ENCODE measurements at places on chromosomes 11 and 22.

DNA sequence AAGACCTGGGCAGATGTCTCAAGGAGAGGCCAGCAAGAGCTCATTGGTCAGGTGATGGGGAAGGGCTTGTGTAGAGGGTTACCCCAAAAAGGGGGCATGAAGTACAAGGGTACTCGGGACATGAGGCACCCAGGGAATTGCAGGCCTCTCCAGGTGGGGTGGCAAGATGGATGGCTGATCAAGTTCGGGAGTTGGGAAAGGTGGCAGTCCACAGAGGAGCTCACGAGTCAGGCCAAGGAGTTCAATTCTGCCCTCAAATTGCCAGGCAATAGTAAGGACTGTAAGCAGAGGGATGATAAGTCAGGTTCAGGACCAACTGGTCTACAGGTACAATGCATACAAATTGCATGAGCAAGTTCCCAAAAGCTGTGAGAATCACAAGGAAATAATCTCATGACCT is 42.3 kb upstream of the SLC25A1 start:
- no peak for DNase-seq

DNA sequence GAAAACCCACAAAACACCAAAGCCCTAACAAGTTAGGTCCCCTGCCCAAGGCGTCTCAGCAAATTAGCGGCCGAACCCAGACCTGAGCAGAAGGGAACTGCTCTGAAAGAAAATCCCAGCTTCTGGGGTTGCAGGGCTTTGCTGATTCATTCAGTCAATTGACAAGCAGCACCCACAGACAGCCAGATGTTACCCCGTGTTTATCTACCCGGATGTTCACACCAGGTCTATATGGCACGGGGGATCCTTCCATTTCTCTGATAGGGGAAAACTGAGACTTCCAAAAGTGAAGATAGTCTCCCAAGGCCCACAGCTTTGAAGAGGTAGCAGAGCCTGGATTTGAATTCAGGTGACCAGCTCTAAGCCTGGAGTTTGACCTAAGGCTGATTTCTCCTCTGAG is 14.0 kb upstream of the OAF start:
- no peak for DNase-seq

DNA sequence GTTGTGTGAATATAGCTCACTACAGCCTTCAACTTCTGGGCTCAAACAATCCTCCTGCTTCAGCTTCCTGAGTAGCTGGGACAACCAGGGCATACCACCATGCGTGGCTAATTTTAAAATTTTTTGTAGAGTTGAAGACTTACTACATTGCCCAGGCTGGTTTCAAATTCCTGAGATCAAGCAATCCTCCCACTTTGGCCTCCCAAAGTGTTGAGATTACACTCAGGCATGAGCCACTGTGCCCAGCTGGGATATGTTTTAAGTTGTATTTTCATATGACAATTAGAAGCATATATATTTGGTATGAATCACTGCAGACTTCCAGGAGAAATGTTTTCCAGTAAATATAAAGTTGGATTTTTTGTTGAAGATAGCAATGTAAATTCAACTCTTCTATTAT is 15.4 kb downstream of the DDX10 start:
- DNase-seq, result no peak

DNA sequence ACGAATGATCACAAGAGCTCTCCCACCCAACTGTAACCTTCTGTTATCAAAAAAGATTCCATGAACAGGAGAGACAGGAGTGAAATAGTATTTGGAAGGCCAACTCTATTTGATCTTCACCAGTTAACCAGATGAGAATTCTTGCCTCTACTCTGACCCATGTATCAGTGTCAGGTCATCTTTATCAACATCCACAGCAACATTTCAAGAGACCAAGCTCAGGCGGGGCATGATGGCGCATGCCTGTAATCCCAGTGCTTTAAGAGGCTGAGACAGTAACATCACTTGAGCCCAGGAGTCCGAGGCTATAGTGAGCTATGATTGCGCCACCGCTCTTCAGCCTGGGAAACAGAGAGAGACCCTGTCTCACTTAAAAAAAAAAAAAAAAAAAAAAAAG is 62.3 kb downstream of the GAB2 start:
- no peak for DNase-seq

DNA sequence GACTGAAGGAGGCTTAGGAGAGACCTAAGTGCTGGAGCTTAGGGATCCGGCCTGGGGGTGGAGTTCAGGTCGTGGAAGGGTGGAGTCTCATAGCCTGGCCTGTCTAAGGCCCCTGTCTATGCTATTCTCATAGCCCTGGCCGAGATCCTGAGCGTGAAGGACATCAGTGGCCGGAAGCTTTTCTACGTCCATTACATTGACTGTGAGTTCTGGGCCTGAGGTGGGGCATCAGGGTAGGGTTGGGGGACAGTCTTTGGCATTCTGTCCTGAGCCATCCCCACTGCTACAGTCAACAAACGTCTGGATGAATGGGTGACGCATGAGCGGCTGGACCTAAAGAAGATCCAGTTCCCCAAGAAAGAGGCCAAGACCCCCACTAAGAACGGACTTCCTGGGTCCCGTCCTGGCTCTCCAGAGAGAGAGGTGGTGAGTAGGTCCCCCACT is 603 bp downstream of the KAT5 start:
- no peak for DNase-seq

DNA sequence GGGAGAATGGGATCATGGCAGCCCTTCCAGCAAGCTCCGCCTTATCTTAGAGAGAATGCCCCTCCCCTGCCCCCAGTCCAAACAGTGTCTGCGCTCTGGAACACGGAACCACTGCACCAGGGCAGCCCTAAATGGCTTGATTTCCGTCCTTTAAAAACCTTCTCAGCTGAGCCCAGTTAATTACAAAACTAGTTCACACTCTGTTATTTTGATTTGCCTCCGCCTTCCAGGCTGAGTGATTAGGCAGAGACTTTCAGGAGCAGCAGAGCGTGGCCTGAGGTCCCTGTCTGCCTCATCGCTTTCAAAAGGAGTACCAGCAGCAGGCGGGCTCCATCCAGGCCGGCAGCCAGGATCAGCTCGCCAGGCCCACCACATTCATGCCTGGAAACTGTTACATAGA is 313.0 kb downstream of the BRD1 start:
- no peak for DNase-seq

DNA sequence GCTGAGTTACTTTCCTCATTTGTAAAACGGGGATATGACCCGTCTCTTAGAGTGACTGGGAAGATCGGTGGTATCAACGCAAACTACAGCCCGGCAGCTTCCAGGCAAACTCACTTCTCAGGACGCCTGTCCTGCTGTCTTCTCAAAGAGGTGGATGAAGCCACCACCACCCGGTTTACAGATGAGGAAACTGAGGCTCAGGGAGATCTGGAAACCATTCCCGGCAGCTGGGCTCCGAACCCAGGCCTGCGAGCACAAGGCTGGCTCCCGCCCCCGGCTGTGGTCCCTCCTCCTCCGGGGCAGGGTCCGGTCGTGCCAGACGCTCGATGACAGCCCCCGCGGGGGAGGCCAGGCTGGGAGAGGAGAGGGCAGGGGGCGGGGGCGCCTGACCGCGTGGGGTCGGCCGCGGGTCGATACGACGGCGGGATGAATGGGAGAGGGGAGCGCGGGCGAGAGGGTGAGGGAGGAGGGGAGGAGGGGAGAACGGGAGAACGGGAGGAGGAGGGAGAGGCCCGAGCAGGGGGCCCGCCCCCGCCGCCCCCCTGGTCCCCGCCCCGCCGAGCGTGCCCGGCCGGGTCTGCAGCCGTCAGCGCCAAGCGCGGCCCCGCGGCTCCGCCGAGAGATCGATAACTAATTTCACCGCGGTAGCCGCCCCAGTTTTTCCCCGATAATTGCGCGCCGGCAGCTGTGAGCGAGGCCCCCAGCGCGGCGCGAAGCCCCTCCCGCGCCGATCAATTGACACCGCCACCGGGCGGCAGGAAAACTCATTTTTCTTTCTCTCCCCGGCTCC is 14.0 kb downstream of the IGLL1 start:
- no peak for DNase-seq

DNA sequence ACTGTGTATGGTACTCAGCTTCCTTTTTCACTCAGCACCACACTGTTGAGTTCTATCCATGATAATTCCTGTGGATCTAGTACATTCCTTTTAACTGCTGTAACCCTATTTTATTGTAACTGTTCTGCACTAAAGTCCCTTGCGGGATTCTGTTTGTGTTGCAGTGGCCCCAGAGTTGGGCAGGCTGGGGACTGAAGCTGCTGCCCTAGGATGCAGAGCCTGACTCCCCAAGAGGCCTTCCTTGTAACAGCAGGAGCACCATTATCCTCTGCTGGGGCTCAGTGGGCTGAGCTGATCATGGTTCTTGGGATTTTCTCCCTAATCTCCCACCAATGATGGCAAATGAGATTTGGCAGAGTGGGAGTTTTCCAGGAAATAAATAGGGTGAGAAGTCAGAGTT is 77.7 kb downstream of the CABIN1 start:
- no peak for DNase-seq

- no peak for DNase-seq
Observed at GRCh38 chr11:118838905-118839553, 44.7 kb upstream of the CXCR5 start.

DNA sequence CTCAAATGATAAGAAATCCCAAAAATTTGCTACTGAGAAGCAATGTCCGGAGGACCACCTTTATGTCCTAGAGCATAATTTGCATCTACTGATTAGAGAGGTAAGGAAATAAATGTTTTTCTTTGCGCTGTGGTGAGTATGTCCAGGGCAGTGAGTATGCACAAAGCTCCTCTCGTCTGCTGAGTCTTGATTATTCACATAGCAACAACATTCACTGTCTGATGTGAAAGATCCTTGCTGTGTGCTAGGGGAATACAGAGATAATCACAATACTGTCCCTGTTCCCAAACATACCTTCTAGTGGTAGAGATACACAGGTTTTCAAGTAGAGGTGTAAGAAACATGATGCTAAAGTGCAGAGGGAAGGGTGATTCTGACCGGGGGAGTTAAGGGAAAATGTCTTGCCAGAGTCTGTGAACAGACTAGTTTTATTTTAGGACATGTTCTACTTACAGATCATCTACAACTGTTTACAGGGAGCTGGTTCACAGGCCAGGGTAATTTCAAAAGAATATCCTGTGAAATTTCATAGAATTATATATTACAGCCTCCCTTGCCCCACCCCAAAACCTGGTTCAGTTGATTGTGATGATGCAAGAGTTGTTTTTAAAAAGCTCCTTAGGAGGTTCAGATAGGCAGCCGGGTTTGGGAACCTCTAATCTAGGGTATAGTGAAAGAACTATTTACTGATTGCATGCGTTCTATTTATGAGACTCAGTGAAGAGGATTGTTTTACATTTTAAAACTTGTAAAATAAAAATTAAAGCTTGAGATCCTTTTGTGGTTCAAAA is 12.6 kb downstream of the MED17 start:
- no peak for DNase-seq

DNA sequence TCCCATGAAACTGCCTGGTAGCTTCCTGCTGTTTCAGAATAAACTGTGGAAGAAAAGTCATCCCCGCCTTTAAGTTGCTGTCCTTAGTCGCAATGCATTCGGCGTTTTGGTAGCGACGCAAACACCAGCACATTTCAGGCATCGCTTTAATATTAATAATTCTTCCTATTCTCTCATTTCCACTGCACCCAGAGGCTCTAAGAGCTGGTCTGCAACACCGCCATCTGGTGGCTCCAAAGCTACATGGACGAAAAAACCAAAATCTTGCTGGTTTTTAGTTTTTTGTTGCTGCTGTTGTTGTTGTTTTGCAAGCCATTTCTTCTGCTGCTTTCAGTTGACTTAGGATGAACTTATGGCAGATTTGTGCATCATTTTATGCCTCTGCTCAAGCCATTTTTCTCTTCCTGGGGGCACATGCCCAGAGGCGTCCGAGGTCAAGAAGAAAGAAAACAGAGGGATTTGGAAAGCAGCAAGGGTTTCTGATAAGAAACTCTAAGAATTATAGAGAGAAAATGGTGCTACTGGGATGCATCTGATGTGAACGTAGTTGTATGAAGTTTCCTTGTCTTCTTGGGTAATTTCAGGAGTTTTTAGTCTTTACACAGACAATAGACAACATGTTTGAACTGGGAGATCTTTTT is 345.4 kb upstream of the KIRREL3 start:
- DNase-seq, result no peak

- DNase-seq, result no peak
Observed at GRCh38 chr22:26584010-26584409, 5.9 kb downstream of the TPST2 start.

GRCh38 chr22:38951734-38952133 is 5.7 kb upstream of the APOBEC3A start:
- DNase-seq, result no peak

DNA sequence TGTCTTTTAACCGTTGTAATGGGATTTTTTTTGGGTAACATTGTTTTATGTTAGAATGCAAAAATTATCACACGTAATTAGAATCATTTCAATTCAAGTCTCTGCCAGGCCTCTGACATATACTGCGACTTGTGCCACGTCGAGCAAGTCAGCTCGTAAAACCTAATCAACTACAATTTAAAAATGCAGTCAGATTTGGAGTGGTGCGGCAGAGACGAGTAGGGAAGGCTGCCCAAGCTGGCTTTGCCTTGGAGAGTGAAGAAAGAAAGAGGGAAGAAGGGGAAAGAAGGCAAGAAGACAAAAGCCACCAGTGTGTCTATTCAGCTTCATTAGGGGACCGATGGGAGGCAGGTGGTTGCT is 110.7 kb downstream of the MIAT start:
- DNase-seq, result no peak

DNA sequence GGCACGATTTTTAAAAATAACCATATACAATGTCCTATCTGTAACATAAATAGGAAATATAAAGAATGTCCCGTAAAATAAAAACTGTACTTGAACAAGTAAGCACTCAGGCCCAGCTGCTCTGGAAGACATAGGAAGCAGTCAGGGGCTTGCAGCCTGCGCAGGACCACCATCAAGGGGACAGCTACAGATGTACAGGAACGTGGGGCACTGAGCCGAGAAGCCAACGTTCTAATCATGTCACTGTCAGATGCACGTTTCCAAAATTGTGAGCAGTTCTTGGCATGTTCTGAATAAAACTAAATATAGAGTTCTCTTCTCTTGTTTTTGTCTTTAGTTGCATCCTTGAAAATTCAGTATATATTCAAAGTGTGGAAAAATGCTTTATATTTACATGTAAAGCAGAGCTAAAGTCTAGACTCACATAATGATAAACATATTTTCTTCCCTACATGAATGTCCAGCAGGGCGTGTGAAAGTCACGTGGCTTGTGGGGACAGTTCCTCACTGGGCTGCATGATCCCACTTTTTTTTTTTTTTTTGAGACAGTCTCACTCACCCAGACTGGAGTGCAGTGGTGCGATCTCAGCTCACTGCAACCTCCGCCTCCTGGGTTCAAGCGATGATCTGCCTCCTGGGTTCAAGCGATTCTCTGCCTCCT is 28.4 kb upstream of the TSPAN18 start:
- DNase-seq, result no peak

- DNase-seq, result no peak
Observed at GRCh38 chr11:48107188-48107704, 109.4 kb upstream of the OR4B1 start.
